Endothelial cell (in vitro differentiated cells): ENCODE measurements at places on chromosomes 5 and 9. TPM values are rescaled to one million over a fixed set of nuclear protein-coding genes. Genes with fewer than 3 reads are reported as not detected.

The LHX6 gene
- total RNA-seq, result 6.0 TPM

GRCh38 chr5:13501176-13501575 lies 443.3 kb downstream of the DNAH5 start:
- DNase-seq, result no peak

- DNase-seq, result no peak
Observed at GRCh38 chr9:128787659-128788058, 606 bp downstream of the TBC1D13 start.

DNA sequence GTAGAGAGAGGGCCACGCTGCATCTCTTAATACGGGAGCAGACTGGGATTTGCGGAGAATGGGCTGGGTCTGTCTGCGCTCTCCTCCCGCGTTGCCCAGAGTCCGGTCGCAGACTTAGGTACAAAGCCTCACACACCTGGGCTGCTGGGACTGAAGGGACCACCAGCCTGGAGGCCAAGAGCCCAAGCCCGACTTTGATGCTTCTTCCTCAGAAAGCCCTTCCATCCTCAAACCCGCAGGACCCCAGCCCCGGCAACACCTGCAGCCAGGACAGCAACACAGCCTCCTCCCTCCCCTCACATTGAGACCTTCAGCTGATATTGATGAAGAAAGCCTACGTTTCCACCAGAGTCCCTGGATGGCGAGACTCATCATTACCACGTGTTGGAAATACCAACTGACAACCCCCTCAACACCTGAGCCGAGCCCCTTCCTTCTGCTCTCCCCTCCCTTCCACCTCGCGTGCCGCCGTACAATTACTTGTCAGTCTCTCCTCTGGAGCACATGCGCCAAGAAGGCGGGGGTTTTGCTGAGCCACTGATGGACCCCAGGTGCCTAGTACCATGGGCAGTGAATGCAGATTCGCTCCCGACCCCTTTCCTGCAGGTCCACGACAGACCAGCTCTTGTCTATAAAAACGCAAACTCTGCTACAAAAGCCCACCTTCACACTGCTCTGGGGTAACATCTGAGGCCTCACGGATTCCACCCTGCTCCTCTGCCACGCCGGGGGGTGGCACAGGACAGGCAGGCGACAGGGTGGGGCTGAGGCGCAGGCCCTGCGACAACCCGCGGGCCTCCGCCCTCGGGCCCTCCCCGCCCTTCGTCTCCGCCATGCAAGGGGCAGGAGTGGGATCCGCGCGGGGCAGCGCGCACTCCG lies 841 bp downstream of the ASB6 start:
- no peak for DNase-seq
